SW 1271 (cell line): ENCODE measurements at places on chromosomes 5 and 9.

DNA sequence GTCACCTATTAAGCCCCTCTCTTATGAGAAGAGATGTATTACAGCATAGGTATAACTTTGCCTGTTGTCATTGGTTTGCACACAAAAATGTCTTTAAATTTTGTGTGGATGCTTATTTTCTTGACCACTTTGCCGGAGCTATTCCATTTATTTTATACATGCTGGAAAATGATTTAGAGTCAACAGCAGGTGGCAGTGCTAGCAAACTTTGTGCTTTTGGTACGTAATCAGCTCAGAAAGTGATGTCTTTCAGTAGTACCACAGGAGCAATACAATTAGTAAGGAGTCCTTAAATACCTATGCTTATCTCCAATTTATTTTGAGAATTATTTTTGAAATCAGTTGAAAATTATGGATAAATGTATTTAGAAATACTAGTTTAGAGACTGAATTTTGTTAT lies 19.8 kb upstream of the NUDT12 start:
- DNase-seq, result peak; percentile 55

- DNase-seq, result no peak
These were observed 69.0 kb downstream of the DAB2IP start for GRCh38 chr9:121720311-121721057.

DNA sequence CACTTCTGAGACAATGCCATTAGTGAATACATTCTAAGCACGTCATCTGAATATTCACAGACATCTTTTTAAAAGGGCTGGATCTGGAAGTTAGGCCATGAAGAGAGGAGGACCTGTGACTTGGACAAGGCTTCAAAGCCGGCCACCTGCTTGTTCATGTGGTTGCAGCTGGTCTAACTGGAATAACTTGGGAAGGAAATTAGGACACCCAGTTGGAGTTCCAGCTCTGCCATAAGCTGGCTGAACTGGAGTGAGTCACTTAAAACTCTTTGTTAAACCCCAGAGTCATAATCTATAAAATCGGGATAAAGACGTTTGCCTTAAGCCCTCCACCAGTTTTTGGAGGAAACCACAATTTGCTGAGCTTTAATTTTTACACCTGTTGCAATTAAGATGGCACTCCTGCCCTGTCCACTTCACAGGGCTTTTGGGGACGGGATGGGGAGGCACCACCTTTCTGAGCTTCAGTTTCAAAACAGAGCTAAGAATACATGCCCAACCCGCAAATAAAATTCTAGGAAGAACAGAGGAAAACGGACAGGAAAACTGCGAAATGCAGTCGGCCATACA lies 536 bp upstream of the STX17 start:
- no peak for DNase-seq

DNA sequence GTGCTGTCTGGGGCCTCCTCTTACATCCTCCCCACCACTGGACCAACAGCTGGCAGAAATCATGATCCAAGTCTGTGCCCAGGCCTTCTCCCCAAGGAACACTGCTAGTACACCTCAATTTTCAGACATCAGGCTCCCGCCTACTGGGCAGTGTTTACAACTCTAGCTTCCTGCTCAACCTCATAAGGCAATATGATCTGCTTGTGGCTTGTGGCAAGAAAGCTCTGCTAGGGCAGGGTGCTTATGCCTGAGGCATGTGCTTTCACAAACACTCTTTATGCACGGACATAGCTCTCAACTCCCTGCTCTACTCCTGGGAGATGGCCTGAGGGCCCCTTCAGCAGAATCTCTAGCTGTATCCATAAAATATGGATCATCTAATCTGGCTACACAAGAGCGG lies 32.5 kb downstream of the SH3TC2 start:
- no peak for DNase-seq

DNA sequence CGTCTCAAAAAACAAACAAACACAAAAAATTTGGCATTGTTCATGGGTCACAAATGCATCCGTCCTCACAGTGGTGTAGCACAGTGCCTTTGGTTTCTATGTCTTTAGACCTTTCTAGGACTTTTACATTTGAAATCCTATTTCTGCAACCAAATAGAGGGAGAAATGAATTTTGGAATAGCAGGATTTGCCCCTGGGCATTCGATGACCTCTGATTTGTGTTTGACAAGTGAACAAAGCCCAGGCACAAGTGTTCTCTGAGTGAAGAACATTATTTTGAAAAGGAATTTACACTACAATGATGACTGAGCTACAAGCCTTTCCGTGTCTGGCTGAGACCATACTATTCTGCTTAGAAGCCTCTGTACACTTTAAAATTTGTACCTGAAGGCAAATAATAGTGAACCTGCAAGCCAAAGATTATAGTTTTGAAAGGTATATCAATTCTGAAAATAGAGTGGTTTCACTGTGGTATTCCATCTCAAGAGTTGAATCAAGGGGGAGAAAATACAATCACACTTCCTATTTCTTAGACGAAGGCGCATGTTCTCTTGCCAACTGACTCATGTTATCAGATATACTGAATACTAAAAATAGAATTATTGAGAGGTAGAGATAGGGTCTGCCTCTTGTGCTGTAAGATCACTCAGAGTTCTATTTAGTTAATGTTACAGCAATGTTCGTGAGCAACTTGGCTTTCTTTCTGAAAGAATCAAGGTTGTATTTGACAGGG lies 297.6 kb downstream of the KDM4C start:
- DNase-seq, result no peak

GRCh38 chr9:35481347-35481975 lies 8.4 kb upstream of the RUSC2 start:
- peak; percentile 49 for DNase-seq

DNA sequence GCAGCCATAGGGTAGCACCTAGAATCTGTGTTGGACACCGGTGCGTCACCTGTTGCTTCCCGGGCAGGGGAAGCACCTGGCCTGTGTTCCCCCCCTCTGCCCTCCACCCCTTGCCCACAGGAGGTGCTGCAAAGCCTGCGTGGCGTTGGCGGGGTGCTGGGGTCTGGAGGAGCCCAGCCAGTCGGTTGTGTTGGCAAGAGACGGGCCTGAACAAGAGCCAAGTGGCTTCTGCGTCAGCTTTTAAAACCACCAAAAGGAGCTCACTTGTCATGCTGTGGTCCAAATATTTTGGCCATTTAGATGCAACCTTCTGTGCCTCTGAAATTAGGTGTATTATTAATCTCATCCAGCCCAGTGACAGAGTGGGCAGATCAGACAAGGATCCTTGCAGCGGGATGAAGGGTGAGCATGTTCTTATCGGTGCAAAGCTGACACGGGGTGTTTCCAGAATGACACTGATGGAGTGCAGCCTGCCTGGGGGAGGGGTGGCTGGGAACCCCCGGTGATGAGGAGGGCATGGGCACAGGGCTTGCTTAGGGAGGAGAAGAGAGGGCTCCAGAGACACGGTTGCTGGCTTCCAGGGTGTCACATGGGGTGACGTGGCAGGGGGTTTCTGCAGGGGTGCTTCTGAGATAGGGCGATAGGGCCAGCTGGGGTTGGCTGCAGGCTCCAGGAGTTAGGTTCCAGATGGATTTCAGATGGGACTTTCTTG lies 9.7 kb upstream of the RXRA start:
- no peak for DNase-seq

- no peak for DNase-seq
These were observed 60.3 kb downstream of the NR6A1 start for GRCh38 chr9:124710766-124711165.

DNA sequence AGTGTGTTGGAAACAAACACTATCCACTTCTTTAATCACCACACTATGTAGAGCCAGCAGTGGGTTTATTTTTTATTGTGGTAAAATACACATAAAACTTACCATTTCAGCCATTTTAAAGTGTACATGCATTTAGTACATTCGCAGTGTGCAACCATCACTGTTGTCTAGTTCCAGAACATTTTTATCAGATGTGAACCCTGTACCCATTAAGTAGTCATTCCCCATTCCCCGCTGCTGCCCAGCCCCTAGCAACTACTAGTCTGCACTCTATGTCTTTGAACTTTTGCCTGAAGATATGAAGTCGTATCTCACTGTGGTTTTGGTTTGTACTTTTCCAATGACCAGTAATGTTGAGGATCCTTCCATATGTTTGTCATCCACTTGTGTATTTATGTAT lies 30.2 kb upstream of the F2R start:
- no peak for DNase-seq

- no peak for DNase-seq
These were observed 450.0 kb downstream of the CCDC171 start for GRCh38 chr9:16002816-16003215.

GRCh38 chr9:94882966-94883641 lies 156.6 kb downstream of the AOPEP start:
- no peak for DNase-seq

- DNase-seq, result no peak
These were observed 128.6 kb upstream of the ELL2 start for GRCh38 chr5:96090215-96090614.

DNA sequence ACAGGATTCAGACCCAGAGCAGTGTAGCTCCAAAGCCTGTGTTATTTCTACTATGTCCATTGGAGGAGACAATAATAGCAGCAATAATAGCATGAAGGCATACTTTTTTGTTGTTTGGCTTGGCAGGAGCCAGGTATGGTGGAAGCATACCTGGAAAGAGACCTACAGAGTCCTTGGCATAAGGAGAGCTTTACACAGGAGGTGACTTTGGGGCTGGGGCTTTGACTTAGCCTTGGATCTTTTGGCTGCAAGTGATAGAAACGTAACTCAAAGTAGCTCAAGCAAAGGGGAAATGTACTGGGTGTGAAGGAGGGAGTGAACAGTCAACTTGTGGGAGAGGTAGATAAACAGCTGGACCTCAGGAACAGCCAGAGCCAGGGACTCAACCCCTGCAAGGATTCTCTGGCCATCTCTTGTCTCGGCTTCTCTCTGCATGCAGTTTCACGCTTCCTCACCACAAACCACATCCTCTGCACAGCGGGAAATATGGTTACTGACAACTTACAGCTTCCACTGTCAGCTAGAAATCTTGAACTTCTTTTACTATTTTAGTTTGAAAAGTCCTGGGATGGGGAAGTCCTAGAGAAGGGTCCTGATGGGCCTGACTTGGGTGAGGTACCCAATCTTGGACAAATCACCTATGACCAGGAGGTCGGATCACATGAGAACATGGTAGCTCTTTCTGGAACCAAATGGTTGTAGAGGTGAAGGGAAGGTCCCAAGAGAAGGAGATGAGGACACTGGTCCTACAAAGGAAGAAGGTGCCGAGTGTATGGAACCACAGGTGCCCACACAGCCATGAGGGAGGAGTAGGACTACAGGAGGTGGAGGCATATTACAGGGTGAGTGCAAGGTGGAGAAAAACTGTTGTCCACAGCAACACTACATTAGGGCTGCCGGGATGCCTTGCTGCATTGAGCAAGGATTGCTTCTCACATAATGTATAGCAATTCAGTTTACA lies 47.0 kb upstream of the TGFBR1 start:
- DNase-seq, result no peak

GRCh38 chr9:72814083-72814597 lies 138.7 kb downstream of the ALDH1A1 start:
- DNase-seq, result no peak

GRCh38 chr5:78568212-78568611 lies 80.4 kb downstream of the LHFPL2 start:
- no peak for DNase-seq

DNA sequence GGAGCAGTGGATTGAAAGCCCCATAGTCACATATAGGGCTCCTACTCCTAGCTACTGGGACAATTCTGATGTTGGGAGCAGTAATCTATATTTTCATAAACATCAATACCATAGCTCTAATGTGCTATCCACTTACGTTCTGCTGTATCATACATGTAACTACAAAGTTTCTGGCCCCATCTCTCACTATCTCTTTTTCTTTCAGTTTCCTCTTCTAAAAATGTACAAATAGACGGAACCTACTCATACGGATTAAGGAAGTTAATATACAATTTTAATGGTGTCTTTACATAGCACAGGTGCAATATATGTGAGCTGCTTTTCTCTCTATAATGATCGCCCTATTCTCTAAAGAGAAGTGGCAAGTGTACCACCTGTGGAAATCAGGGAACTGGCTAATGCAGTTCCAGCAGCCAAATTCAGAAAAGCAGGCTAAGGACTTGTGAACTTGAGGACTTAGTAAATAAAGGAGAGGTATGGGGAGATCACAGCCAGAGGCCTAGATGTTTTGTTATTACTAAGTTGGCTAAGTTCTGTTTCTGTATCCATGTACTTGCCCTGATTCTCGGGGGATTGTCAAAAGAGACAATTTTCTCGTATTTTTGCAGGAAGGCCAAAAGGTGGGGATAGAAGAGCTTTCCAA lies 1021.9 kb downstream of the CDH12 start:
- DNase-seq, result no peak

GRCh38 chr5:38670878-38671277 lies 114.4 kb upstream of the LIFR start:
- DNase-seq, result no peak

- no peak for DNase-seq
These were observed 12.7 kb downstream of the FSTL4 start for GRCh38 chr5:133599600-133599999.

GRCh38 chr9:98127226-98127625 lies 8.2 kb upstream of the TRIM14 start:
- DNase-seq, result no peak

DNA sequence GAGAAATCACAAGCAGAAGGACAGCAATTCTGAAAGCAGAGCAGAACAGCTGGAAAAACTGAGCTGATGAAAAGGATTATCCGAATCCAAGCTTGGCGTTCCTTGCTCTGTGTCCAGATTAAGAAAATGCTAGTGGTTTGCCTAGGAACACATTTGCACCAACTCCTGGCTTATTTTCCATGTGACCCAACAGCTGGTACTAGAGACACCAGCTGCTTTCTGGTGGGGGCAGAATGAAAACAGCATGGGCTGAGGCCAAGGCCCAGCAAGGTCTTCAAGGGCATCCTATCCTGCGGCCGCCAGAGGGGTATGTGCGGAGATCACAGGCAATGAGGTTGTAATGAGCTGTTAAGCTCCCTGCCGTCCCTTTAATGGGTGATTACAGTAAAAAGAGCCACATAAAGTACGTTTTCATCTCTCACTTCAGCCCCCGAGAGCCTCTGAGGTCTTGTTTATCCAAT lies 131.5 kb downstream of the DOCK8 start:
- DNase-seq, result no peak

GRCh38 chr5:150473673-150474358 lies 24.3 kb upstream of the RPS14 start:
- DNase-seq, result peak; percentile 90

- DNase-seq, result no peak
These were observed 424.7 kb upstream of the ST8SIA4 start for GRCh38 chr5:101327816-101328215.

DNA sequence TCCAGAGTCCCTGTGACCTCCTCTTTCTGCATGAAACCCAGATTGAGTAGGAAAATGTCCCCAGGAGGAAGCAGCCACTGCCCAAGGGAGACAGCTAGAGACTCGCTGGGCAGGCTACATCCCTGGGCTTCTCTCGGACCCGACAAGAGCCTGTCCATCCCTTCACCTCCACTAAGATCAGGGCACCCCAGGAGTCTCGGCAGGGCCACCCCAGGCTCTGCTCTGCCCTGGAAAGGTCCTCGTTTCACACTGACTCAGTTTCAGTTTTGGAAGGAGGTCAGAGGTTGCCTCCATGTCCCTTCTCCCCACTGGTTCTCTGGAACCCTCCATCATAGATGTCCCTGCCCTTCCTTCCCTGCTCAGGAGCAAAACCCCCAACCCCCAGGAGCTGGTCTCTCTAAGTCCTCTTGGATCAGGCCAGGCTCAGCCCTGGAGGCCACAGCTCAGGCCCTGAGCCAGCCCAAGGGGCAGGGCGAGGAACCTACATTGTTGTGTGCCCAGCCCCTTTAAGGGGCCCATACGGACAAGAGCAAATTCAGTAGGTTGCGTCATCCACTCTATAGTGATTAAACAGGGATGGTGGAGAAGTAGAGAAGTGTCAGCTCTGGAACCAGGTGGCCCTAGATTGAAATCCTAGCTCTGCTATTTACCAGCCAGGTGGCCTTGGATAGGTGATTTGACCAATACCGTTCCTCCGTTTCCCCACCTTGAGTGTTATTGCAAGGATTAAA lies 37.4 kb downstream of the C9orf50 start:
- no peak for DNase-seq
